Epithelial cell of esophagus (primary cell): ENCODE measurements at places on chromosomes 5 and 9.

GRCh38 chr5:139199321-139199720 lies 1.2 kb upstream of the SIL1 start:
- DNase-seq: no peak

DNA sequence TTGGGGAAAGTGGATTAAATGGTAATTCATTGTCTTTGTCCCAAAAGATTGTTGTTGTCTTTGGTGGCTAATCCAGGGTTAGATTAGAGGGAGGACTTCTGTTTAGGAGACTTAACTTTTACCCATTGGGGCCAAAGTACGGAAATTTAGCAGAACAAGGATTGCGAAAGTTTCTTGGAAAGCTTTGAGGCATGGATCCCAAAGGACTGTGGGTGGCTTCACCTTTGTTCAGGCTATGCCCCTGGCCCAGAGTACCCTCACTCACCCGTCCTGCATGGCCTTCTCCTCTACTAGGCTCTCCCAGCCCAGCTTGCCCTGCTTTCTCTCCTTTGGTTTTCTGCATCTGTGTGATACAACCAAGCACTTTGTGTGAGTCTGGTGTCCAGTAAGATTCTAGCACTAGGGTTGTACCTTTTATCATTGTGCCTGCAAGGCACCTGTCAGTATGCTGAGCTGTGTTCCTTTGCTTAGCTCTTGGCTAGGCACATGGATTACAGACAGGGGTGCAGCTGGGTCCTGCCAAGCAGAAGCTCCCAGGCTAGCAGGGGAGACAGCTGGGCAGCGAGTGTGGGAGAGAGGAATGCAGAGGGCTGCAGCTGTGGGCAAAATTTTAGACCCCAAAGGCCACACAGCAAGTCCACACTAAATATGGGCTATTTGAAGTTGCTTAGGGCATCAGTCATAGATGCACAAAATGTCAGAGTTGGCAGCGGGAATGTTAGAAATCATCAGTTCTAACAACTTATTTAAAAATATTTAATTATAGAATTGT lies 3.2 kb downstream of the PPARGC1B start:
- no peak for DNase-seq

GRCh38 chr9:13146840-13147239 lies 132.7 kb downstream of the MPDZ start:
- DNase-seq: peak; percentile 18

DNA sequence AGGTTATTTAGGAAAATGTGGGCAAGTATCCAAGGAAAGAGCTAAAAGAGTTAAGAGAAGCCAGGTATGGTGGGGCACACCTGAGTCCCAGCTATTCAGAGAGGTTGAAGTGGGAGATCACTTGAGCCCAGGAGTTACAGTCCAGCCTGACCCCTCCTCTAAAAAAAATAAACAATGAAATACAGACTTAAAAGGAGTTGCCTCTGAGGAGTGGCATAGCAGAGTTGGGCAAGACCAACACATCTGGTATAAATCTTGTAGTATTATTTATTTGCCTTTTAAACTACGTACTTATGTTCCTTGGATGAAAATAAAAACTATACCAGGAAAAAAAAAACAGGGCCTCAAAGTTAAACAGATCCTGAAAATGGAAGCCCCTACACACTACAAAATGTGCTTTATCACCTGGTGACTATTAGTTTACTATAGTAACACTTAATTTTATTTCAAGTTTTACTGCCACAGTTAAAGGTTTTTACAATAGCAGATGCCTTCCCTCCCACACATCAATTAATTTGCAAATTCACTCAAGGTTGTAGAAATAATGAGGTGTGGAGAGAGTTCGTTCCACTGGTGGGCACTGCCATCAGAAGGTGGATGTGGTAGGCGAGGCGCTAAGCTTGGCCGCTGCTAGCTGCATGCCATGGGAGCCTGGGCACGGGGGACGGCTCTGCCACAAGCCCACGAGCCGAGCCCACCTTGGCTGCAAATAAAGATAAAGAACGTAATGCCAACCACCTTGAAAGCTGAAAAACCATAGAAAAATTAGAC lies 48.0 kb downstream of the MED27 start:
- DNase-seq: no peak

GRCh38 chr9:93475108-93475507 lies 21.7 kb upstream of the FAM120AOS start:
- no peak for DNase-seq

GRCh38 chr5:74562122-74562521 lies 78.4 kb downstream of the ENC1 start:
- DNase-seq: no peak
